ENCODE measurements at places on chromosomes 7 and 10.

DNA sequence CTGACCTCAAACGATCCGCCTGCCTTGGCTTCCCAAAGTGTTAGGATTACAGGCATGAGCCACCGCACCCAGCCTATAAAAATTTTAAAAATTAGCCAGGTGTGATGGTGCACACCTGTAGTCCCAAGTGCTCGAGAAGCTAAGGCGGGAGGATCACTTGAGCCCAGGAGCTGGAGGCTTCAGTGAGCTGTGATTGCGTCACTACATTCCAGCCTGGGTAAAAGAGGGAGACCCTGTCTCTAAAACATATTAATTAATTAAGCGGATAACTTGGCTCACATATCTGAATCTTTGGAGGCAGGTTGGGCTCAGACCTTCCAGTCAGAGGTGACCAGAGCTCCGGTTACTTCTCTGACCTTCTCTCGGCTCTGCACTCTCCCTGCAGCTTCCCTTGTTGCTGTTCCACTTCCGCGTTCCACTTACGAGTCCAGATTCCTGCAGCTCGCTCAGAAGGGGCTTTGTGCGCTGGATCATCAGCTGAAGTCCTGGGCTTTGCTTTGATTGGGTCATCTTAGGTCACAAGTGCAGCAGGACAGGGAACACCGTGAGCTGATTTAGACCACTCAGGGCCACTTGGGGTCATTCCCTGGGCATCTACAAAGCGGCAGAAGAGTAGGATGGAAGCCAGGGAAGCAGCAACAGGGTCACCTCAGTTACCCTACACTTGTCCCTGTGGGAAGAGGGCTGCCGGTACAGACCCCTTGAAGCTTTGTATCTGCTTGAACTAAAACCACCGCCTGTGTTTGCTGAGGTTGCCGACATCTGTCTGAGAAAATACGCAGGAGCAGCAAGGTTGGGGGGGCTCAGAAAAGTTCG, 2.0 kb upstream of the ARPC1B start:
- DNase-seq, result no peak

DNA sequence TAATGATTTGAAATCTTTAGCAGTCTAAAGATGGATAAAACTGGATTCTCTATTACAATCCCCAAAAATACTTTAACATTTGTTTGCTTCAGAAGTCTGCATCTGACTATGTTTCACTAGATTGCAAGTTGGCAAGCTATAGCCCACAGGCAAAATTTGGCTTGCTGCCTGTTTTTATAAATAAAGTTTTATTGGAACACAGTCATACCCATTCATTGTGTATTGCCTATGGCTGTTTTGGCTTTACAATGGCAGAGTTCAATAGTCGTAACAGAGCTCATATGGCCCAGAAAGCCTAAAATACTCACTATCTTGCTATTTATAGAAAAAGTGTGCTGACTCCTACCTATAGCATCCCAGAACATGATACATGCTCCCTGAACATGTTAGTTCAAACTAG, 89.0 kb upstream of the GPR141 start:
- DNase-seq, result no peak

- DNase-seq, result no peak
These were observed 3.5 kb downstream of the PDLIM1 start for GRCh38 chr10:95287281-95287680.

- no peak for DNase-seq
These were observed 100.4 kb downstream of the RGS10 start for GRCh38 chr10:119441921-119442757.
